Stimulated activated CD4-positive, alpha-beta T cell treated with anti-CD3 and anti-CD28 coated beads, Interleukin-1b, Interleukin-23, amount 100 ng/mL, for 1 hour (primary cell): ENCODE measurements at places on chromosomes 1 and 21.

DNA sequence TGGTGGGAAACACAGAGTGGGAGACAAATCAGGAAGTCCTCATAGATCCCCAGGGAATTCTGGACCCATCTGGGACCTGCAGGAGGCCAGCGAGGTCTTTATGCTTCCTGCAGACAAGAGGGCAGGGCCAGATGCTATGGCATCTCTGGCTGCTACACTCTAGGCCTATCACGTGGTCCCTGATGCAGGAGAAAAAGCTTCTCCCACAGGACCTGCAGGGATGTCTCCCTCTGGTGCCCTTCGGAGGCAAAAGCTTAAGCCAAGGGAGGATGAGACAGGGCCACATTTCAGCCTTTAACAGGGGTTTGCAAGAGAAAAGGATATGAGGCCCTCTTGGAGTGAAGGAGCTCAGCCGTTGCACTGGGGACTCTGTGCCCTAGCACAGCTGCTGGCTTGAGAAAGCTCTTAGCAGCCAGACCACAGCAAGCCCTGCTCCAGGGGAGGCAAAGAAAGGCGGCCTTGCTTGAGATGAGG lies 243.0 kb downstream of the C1orf94 start:
- no peak for DNase-seq

DNA sequence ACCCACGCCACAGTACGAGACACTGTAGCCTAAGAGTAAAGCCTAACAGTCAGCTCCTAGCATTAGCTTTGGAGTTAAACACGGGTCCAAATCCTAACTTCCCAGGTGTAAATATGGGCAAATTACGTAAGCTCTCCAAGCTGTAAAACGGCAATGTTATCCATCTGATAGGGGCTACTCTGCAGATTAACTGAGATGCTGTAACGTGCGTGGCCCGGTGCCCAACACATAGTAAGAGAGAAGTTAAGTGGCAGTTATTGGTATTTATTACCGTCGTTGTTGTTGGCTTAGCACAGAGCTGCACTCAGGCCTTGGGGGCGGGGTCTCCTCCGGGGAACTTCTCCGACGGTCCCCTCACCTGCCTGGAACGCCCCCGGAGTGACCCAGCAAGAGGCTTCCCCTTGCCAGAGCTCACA lies 457 bp downstream of the TRAPPC3 start:
- no peak for DNase-seq

- DNase-seq, result no peak
These were observed 31.0 kb downstream of the NENF start for GRCh38 chr1:212463565-212464285.

DNA sequence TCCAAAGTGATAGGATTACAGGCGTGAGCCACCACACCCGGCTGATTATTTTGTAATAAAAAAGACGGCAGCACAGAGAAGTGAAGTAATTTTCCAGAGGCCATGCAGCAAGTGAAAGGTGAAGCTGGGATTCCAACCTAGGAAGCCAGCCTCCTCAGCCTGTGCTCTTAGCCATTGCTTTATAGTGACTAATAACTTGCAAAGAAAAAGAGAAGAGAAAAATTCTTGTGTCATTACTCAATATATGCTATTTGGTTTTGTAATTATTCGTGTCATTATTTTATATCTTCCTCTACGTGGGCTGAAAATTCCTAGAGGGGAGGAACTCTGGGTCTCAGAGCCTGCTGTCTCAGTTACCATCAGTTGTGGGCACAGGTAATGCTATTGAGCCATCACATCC lies 1.6 kb upstream of the IER5 start:
- no peak for DNase-seq

DNA sequence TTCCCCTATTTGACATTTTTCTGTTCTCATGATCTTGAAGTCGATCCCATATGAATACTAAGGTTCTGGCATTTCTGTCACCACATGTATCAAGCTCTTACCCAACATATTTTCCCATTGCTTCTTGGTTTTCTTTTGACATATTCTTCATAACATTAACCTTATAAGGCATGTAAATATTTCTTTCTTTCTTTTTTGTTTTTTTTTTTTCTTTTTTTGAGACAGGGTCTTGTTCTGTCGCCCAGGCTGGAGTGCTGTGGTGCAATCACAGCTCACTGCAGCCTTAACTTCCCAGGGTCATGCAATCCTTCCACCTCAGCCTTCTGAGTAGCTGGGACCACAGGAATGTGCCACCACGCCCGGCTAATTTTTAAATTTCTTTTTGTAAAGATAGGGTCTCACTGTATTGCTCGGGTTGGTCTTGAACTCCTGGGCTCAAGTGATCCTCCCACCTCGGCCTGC lies 33.1 kb upstream of the ERRFI1 start:
- no peak for DNase-seq

GRCh38 chr1:22217811-22218460 lies 75.0 kb upstream of the WNT4 start:
- no peak for DNase-seq

GRCh38 chr1:163084330-163084729 lies 15.2 kb downstream of the RGS4 start:
- DNase-seq, result no peak

DNA sequence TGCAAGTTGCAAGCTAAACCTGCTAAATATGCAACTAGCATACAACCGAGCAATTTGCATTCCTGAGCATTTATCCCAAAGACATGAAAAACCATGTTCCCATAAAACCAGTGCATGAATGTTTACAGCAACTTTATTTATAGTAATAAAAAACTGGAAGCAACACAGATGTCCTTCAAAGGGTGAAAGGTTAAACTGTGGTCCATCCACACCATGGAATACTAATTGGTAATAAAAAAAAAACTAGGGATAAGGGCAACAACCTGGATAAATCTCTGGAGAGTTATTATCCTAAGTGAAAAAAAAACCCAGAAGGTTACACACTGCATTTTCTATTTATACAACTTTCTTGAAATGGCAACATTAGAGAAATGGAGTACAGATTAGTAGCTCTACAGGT lies 474.1 kb downstream of the SMYD3 start:
- DNase-seq, result no peak

- DNase-seq, result no peak
These were observed 45.1 kb downstream of the FYB2 start for GRCh38 chr1:56774067-56774609.

DNA sequence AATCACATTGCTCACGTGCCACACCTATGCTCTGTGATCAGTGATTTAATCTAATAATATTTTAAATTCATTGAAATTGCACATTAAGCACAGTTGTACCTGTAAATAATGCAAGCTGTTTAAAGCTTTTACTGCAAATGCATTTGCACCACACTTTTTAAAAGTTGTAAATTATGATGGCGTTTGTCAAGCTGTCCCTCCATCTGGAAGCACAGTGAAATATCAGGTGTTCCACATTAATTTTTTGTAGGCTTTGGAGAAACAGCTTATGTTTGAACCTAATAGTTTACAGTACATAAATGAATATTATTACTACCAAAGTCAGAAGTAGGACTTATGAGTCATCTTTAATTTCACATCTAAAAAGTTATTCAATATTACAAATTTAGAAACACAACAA lies 3.0 kb upstream of the DPYD start:
- DNase-seq, result no peak

- DNase-seq, result no peak
These were observed 117.4 kb downstream of the DMRTA2 start for GRCh38 chr1:50305808-50306207.

GRCh38 chr1:245261786-245262185 lies 107.0 kb downstream of the KIF26B start:
- no peak for DNase-seq
